Type B pancreatic cell (in vitro differentiated cells): ENCODE measurements at places on chromosomes 2 and 18. TPM values are rescaled to one million over a fixed set of nuclear protein-coding genes. Genes with fewer than 3 reads are reported as not detected.

Gene MZT2A
- total RNA-seq, result 94.9 and 117 TPM in 2 replicates

DNA sequence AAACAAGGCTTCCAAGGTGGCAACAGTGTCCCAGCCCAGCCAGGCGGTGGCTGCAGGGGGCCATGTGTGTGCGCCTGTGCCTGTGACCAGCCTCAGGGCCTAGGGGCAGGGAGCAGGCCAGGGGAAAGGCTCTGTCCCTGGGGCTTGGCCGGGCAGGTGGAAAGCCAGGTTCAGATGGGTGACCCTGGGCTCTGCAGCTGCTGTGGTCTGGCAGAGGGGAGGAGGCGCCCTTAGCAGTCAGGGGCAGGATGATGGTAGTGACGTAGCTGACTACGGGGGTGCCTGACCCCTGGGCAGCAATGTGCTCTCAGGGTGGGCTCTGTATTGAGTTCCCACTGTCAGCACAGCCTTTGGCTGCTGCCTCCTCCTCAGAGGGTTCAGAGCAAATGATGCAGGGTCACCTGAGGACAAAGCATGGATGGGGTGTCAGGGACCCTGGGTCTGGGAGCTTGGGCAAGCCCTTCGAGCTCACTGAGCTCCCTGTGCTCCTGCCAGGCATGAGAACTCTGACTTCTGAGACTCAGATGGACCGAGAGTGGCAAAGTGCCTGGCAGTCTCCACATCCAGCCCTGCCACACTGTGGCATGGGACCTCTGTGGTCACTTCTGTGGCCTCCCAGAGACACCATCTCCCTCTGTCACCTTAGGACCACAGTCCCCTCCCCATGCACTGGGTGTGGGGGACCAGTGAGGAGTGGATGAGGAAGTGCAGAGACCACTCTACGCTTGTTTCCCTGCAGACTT lies 56.6 kb upstream of the ALPP start:
- H3K4me3 ChIP-seq, result no peak overlapping the region
- DNase-seq, result no peak
- H3K36me3 ChIP-seq, result no peaks in the 10 kb centered on the region
- H3K4me1 ChIP-seq, result peaks cover 7% of the 10 kb centered on the region
- peak overlapping the region; percentile 37 for H3K27ac ChIP-seq

- H3K27ac ChIP-seq, result no peak overlapping the region
- H3K36me3 ChIP-seq, result no peaks in the 10 kb centered on the region
- H3K4me3 ChIP-seq, result no peak overlapping the region
- H3K4me1 ChIP-seq, result no peaks in the 10 kb centered on the region
- DNase-seq, result no peak
- H3K27me3 ChIP-seq, result peaks cover 8% of the 10 kb centered on the region
Measured at GRCh38 chr2:239540174-239540573, 139.4 kb upstream of the HDAC4 start.

Gene ANO7
- total RNA-seq, result 1.7 and 3.3 TPM in 2 replicates

DNA sequence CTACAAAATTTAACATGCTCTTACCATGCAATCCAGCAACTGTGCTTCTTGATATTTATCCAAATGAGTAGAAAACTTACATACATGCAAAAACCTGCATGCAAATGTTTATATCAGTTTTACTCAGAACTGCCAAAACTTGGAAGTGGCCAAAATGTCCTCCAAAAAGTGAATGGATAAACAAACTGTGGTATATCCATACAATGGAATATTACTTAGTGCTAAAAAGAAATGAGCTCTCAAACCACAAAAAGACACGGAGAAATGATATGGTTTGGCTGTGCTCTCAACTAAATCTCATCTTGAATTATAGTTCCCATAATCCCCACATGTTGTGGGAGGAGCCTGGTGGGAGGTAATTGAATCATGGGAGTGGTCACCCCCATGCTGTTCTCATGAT lies 267.2 kb downstream of the ZEB2 start:
- H3K27ac ChIP-seq, result no peak overlapping the region
- peaks cover 24% of the 10 kb centered on the region for H3K36me3 ChIP-seq
- no peak overlapping the region for H3K4me3 ChIP-seq
- H3K27me3 ChIP-seq, result no peaks in the 10 kb centered on the region

- no peak overlapping the region for H3K27ac ChIP-seq
- peaks cover 5% of the 10 kb centered on the region for H3K4me1 ChIP-seq
- DNase-seq, result no peak
- peaks cover 22% of the 10 kb centered on the region for H3K27me3 ChIP-seq
- H3K36me3 ChIP-seq, result no peaks in the 10 kb centered on the region
- H3K4me3 ChIP-seq, result no peak overlapping the region
Measured at GRCh38 chr18:44537526-44537925, 143.2 kb upstream of the SETBP1 start.

DNA sequence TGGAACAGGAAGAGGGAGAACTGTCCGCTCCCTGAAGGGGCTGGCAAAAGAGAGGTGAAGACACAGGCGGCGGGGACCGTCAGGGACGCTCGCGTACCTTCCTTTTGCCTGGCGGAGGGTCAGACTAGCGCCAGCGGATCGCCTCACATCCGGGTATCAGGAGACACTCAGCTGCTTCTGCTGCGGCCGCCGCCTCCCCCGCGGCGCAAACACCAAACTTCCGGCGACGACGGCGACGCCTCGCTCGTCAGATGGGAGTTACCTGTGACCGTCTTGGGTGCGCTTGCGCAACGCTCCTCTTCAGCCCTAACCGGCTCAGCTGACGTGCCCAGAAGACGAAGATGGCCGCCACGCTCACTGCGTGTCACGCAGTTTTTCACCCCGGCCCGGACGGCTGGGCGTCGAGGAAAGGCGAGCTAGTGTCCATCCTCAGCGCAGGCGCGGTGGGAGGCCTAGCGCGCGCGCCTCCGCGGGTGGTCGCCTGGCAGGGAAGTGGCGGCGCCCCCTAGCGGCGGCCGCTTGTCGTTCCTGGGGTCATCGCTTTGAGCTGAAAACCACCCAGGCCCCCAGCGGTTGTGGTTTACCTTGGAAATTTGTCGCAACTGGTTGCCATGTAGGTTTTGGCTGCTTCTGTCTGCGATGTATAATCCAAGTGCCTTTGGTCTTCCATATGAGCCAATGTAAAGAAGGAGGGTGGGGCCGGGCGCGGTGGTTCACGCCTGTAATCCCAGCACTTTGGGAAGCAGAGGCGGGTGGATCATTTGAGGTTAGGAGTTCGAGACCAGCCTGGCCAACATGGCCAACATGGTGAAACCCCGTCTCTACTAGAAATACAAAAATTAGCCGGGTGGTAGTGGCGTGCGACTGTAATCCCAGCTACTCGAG lies at the start of gene ESCO1:
Gene ESCO1 (minus strand): TSS at position 179 of the 885 bp plus-strand sequence. CDS start 25,861 bp downstream, outside the sequence.
- peak; percentile 97 for DNase-seq
- H3K36me3 ChIP-seq, result peaks cover 4% of the 10 kb centered on the region
- H3K27me3 ChIP-seq, result no peaks in the 10 kb centered on the region
- H3K4me3 ChIP-seq, result peak within 1 kb of the TSS; percentile 96

- H3K27ac ChIP-seq, result peak overlapping the region; percentile 35
- no peak overlapping the region for H3K4me3 ChIP-seq
- H3K27me3 ChIP-seq, result no peaks in the 10 kb centered on the region
- DNase-seq, result no peak
- peaks cover 5% of the 10 kb centered on the region for H3K4me1 ChIP-seq
Measured at GRCh38 chr2:213157242-213157641, 5.8 kb upstream of the IKZF2 start.

Gene MGAT4A
- total RNA-seq, result 32.5 and 60.0 TPM in 2 replicates

- no peak overlapping the region for H3K27ac ChIP-seq
- DNase-seq, result no peak
- no peaks in the 10 kb centered on the region for H3K27me3 ChIP-seq
- H3K4me3 ChIP-seq, result no peak overlapping the region
Measured at GRCh38 chr2:85947593-85947992, 58.8 kb upstream of the ST3GAL5 start.

DNA sequence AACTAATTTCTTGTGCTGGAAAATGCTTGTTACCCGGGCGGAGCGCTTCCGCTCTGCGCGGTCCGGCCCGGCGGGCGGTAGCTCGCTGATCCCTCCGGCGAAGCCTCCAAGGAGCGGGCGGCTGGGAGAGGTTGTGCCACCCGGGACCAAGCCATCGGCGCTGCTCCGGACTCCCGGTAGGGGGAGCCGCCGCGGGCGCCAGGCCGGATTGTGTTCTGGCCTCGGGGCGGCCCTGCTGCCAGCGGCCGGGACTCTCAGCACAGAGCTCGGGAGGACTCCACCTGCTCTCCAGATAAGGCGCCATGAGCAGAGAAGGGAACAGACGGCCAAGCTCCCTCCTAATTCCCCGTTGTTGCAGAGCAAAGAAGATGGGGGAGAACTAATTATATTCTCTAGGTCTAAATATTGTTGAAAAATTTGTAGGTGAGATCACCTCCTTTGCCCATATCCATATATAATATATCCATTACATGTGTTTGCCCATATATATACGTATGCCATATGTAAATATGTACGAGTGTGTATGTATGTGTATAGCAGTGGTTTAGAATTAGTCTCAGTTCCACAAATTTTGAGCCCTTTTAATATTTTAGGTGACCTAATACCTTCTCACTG lies 13.8 kb upstream of the SATB2 start:
- H3K4me1 ChIP-seq, result peaks cover 15% of the 10 kb centered on the region
- peaks cover 97% of the 10 kb centered on the region for H3K27me3 ChIP-seq

DNA sequence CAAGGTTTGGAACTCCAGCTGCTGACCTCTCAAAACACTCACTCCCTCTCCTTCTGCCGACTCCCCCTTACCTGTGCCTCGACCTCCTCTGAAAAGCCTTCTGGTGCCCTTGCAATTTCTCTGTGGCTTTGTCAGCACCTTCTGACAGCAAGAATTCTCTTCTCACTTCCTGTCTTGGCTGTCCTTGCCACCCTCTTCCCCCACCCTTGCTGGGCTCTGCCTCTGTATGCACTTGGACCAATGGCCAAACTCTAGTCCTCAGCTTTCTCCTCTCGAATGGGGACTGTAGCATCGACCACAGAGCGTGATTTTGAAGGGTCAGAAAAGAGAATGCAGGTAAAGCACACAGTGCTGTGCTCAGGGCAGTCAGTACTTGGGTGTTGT lies 99.0 kb downstream of the HS1BP3 start:
- DNase-seq, result no peak
- H3K27ac ChIP-seq, result no peak overlapping the region
- H3K36me3 ChIP-seq, result no peaks in the 10 kb centered on the region
- H3K4me1 ChIP-seq, result peaks cover 24% of the 10 kb centered on the region
- peaks cover 5% of the 10 kb centered on the region for H3K27me3 ChIP-seq

DNA sequence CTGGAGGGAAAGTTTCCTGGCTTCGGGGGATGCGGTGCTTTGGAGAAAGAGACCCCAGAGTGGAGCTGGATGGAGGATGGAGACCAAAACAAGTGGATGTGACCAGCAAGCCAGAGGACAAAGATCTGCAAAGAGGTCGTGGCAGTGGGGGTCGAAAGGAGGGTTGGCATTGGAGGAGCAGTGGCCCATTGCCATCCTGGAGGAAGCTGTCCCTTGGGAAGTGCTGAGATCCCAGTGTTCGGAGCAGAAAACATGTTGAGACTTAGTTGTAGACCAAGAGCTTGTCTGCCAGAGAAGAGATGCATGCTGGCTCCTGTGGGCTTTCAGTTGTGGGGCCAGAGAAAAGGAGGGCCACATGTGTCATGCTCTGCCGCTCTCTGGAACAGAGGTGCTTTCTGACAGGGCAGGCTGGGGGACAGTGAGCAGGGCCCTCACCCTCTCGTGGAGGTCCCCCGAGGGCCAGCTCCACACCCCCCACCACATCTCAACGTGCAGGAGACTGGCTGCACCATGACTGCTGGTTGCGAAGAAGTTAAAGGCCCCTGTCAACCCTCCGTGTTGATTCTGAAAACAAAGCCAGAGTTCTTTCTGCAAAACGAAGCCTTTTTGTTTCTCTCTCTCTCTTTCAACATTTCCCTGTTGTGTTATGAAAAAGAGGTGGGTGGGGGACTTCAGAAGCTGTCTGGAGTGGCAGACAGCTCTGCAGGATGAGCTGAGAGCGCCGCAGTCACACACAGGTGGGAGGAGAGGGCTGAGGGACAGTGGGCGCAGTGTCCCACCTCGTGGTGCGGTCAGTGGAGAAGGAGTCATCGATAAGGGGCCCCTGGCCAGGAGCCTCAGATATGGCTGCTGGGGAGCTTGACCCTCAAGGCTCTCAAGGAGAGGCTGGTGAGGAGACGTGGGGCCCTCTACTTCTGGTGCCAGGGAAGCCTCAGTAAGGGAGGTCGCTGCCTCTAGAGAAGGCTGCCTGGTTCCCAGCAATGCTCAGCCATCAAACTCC lies 77.6 kb upstream of the BCL2L11 start:
- no peak overlapping the region for H3K4me3 ChIP-seq
- peaks cover 7% of the 10 kb centered on the region for H3K36me3 ChIP-seq
- DNase-seq, result no peak
- peaks cover 52% of the 10 kb centered on the region for H3K27me3 ChIP-seq
- H3K4me1 ChIP-seq, result peaks cover 13% of the 10 kb centered on the region

GRCh38 chr2:72149556-72150156 lies 2.0 kb upstream of the CYP26B1 start:
- DNase-seq, result peak; percentile 66
- peak overlapping the region; percentile 88 for H3K4me3 ChIP-seq
- H3K36me3 ChIP-seq, result no peaks in the 10 kb centered on the region
